ENCODE measurements at places on chromosomes 1 and 21.

- DNase-seq, result peak; percentile 78
Measured at GRCh38 chr1:23585321-23586022, 26.2 kb upstream of the ID3 start.

DNA sequence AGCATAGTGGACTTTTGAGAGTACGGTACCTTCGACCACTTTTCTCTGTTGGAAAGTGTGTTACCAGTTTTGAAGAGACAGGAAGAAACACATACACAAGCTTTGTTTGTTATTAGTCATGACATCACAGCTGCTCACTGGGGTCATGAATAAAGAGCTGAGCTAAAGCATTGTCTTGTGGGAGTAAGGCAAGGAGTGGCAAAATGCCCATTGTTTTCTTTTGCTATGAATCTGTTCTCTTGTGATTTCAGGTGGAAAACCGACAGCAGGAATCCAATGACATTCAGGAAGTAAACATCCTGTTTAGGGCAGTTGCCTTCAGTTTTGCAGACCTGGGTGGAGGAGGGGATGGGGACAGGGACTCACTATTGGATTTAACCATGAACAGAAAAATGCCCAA, 66.2 kb downstream of the RGL1 start:
- DNase-seq, result no peak

DNA sequence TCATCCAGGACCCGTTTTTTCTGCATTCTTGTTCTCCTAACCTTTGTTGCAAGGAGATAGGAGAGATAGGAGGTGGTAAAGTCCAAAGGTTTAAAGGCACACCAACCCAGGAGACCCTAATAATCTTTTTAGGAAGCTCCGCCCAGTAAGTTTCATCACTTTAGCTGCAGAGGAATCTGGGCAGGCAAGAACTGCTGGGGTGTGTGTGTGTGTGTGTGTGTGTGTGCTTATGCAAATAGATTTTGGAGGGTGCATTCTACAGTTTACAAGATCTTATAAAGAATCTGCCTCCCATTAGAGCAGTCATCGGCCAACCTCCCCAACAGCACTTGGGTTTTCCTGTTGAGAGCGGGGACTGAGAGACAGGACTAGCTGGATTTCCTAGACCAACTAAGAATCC, 3.9 kb upstream of the IL10 start:
- peak; percentile 37 for DNase-seq

DNA sequence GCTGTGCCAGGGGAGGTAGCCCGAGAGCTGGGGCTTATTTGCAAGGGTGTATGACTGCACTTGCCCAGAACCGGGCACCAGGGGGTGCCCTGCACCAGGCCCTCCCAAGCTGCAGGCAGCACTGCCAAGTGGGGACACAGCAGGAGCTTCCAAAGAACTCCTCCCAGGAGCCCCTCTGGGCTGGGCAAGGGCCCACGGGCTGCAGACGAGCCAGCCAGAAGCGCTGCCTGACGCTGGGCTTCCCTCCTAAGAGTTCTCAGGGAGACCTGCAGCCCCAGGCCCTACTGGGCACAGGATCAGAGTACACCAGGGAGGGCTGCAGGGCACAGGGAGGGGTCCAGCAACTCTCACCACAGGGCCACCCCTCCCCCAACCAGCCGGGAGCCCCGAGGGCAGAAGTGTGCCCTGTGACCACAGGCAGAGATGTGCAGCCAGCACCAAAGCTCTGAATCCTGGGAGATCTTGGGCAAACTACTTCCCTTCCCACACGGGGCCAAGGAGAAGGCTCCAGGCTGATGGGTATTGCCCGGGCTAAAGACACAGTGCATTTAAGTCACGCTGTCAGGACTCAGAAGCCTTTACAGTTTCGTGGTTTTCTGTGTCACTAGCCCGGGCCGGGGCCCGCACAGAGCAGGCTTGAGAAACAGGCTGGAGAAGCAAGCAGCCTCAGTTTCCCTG, 63.4 kb downstream of the KCNAB2 start:
- peak; percentile 52 for DNase-seq

GRCh38 chr1:34060901-34061415, 104.1 kb downstream of the CSMD2 start:
- DNase-seq, result no peak

DNA sequence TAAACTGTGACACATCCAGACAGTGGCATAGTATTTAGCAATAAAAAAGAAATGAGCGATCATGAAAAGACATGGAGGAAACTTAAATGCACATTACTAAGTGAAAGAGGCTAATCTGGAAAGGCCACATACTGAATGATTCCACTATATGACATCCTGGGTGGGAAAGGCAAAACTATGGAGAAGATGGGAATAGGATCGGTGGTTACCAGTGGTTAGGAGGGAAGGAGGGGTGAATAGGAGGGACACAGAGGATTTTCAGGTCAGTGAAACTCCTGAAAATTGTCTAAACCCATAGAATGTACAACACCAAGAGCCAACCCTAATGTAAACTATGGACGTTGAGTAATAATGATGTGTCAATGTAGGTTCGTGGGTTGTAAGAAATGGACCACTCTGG, 13.8 kb downstream of the AGT start:
- DNase-seq, result no peak

GRCh38 chr1:42380586-42381279, at the start of gene RIMKLA:
Gene RIMKLA, plus strand, starts transcription at chr1:42380792. Its CDS starts 143 bp downstream, at chr1:42380935.
- DNase-seq, result peak; percentile 24

GRCh38 chr1:94531664-94532063, 9.9 kb downstream of the F3 start:
- no peak for DNase-seq

DNA sequence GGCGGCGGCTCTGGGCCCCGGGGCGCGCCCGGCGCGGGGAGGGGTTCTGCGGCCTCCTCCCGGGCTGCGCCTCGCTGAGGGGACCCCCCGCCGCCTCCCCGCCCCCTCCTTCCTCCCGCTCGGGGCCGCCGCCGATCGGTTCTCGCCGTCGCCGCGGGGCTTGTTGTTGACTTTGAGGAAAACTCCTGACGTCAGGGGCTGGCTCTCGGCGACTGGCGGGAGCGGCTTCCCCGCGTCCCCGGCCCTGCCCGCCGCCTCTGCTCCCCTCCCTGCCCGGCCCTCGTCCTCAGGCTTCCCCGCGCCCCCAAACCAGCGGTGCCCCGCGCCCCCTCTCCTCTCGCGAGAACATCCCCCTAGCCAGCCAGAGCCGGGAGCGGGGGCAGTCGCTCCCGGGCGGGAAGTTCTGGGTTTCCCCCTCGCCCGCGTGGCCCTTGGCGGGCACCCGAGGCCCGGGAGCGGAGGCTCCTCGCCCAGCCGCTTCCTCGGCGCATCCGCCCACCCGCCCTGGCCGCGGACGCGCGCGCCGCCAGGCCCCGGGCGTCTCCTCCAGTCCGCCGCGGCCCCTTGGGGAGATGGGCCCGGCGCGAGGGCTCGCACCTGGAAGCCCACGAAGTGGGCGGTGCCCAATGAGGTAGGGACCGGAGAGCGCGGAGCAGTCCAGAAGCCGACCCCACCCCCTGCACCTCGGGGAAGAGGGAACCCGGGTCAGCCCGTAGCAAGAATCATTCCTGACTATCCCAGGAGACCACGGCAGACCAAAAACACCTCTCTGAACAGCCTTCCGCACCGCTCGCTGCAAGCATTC, 611 bp upstream of the AKT3 start:
- no peak for DNase-seq

- DNase-seq, result peak; percentile 73
Measured at GRCh38 chr1:111747282-111747734, 8.1 kb upstream of the INKA2 start.

DNA sequence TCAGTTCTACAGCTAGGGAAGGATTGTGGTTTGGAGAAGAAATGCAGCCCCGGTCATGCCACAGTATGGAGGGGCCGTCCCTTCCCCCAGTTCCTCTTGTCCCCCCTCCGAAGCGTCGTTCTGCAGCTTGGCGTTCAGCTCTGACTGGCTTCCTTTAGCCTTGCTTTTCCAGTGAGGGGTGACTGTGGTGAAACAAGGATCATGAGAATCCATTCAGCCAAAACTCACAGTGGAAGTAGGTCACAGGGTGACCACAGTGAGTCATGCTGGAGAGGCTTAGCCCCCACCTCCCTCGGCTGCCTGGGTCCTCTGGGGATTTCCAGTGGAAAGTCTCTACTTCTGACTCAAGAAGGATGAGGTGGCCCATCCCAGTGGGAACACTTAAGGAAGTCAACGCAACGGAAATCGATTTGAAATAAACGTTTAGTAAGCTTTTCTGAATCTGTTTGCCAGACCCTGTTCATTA, 37.3 kb upstream of the COL6A2 start:
- DNase-seq, result peak; percentile 77

Measured in MV-4-11 (cell line).